H9 (cell line): ENCODE measurements at places on chromosomes 5 and 9.

DNA sequence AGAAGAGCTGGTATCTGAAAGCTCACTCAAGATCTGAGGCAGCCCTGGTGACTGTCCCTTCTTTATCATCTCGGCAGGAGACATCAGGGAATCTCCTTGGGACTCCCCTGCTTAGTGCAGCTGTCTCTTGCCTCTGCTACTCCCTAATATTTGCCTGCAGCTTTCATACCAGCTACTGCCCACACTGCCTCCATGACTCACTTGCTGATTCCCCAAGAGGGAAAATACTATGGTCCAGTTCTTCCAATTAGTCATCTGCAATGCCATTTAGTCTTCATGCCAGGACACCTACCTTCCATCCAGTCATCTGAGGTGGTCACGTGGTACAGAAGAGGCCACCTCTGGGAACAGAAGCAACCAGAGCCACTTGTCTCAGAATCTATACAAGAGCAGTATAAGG, 270.8 kb downstream of the NTRK2 start:
- DNase-seq = no peak

- no peak for DNase-seq
These were observed 700.7 kb upstream of the GRAMD2B start for GRCh38 chr5:125722550-125722949.

GRCh38 chr9:105027084-105027483, 99.1 kb upstream of the ABCA1 start:
- no peak for DNase-seq

GRCh38 chr5:57804007-57804444, 321.4 kb upstream of the ACTBL2 start:
- no peak for DNase-seq

DNA sequence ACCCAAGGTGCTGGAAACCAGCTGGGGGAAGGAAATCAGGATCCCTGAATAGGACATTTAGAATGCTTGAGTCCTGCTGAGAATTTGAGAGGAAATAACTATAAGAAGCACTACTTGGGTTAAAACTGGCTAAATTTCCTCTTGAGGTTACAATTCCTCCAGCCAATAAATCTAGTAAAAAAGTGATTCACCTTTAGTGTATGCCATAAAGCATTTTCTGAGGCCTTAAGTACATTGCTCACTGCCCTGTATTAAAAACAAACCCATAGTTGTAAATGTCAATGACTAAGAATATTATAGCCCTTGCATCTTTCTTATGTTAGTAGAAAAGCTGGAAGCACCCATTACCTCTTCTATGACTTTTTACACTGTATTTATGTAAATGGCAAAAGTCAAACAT, 634.7 kb upstream of the ARRDC3 start:
- no peak for DNase-seq

DNA sequence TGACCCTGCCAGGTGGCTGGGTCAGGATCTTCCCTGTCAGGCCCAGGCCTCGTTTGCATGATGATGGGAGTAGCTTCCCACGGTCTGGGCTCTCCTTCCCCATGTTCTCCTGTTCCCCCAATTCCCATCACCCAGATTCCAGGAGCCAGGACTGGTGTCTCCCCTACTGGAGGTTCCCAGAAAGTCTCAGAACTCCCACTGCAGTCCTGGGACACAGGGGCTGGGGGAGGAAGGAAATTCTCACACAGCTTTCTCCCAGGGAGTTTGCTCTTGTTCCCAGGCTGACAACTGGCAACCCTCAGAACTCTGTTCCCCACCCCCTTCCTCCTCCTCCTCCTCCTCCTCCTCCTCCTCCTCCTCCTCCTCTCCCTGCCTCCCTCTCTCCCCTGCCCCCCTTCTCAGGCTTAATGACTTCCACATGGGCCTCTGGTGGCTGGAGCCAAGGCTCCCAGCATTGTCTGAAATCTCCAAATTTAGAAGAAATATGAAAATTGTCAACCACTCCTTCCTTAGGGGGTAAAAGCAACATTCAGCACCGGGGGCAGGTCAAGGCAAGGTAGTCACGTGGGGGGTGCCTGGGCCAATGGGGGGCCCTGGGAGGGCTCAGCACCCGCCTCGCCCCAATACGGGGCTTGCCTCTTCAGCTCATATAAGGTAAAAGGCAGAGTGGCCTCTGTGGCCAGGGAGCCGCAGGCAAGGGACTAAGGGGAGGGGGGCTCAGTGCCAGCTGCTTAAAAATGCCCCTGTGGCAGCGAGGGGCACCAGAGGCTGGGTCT, 27.3 kb upstream of the IL17B start:
- DNase-seq = peak; percentile 59

DNA sequence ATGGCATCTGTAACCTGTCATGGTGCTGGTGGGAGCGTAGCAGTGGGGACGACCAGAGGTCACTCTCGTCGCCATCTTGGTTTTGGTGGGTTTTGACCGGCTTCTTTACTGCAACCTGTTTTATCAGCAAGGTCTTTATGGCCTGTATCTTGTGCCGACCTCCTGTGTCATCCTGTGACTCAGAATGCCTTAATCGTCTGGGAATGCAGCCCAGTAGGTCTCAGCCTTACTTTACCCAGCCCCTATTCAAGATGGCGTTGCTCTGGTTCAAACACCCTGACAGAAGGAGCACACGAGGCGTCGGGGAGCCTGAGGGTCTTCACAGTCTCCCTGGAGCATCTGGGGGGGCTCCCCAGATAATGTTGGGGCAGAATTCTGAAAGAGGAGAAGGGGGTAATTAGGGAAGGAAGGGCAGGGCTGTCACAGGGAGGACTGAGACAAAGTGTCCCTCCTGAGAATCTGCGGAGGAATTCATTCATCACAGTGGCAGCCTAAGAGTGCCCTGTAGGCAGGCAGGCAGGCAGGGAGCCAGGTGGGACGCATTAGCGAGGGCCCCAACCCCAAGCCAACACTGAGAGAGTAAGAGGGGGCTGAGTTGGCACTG, 21.3 kb upstream of the NCS1 start:
- no peak for DNase-seq

DNA sequence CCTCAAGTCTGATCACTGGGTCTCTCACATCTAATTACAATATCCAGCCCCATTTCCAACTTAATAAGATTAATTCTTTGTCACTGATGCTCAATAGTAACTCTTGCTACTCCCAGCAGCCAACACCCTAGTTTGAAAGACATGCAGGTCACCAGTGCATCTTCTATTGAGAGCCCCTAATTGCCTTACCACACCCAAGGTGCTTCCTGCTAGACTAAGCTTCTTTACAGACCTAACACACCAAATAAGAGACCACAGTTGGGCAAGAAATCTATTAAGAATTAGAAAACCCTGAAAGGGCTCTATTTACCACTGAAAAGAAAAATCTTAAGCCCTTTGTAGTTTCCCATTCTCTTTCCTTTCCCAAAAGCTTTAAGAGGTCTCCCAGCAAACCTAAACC, 26.5 kb downstream of the ELAVL2 start:
- no peak for DNase-seq

DNA sequence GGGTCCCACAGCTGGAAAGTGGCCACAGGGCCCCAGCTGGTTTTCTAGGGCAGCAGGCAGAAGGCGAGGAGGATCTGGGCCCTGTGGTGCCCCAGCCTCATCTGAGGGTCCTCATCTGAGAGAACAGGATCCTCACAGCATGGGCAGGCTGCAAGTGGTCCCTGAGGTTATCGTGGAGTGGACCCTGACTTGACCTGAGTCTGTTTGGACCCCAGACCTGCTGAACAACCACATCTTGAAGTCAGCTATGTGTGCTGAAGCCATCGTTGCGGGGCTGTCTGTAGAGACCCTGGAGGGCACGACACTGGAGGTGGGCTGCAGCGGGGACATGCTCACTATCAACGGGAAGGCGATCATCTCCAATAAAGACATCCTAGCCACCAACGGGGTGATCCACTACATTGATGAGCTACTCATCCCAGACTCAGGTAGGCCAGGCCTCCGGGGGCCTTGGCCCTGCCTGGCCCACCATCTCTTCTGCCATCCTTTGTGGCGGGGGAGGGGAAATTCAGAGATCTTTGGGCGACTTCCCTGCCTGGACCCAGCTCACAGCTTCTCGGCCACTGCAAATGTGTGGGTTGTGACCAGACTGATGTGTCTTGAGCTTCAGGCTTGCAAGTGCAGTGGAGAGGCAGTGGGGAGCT, 24.0 kb downstream of the TGFBI start:
- DNase-seq = no peak

DNA sequence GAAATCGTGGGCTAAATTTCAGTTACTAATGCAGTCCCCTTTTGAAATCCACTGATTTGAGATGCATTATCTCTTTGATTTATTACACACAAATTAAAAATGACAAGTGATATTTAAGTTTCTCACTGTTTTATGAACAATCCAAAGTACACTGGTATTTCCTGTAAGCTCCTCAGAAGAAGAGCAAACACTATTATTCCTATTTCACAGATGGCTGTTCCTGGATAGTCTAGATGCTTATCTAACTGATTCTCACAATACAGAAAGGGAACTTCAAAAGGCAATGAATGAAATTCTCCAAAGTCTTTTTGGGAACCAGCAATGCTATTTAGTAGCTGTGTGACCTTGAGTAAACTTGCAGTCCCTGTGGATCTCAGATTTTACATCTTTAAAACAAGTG, 404.7 kb upstream of the DAB2 start:
- DNase-seq = no peak

DNA sequence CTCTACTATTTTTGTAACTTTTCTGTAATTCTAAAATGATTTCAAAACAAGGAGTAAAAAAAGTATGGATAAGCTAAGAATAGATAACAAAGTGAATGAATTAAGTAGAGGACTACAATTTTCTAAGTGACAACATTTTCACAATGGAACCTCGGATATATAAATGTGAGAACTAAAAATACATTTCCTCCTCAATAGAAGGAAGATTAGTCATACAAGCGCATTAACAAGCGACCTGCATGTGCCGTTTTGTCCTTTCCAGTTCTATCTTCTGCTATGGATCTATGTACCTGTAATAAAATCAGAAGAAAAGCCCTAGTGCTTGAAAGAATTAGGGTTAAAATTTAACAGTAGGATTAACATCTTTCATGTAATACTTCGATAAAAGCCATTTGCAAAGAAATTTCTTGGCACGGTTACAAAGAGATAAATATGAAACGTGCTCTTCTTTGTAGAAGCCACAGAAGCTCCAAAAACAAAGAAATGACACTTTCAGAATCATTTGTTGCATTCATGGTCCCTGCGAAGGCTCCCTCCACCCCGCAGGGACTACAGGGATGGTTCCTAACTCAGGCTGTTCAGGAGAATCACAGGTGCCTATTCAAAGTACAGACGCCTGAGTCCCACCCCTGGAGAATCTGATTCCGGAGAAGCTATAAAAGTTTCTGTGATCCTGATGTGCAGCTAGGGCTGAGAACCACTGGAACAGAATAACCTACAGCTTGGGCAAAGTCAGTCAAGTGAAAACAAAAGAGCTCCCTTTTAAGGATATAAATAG, 216.6 kb upstream of the EFNA5 start:
- DNase-seq = no peak

- DNase-seq = no peak
These were observed 694 bp upstream of the PHPT1 start for GRCh38 chr9:136848393-136849037.

DNA sequence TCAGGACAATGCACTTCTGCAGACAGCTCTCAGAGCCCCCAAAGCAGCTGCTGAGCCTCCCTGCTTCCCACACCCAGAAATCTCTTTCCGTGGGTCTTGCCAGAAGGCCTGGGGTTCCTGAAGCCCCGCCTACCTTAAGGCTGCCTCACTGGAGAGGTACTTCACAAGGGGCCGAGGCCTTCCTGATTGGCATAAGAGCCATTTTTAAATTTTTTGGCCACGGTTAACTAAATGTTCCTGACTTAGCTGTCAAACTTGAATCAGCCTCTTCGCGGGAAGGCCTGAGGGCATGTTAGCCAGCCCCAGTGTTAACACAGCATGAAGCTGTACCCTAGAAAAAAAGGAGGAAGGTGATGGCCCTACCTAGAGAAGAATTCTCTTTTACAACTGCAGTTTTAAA, 20.7 kb upstream of the EPB41L4B start:
- DNase-seq = no peak

DNA sequence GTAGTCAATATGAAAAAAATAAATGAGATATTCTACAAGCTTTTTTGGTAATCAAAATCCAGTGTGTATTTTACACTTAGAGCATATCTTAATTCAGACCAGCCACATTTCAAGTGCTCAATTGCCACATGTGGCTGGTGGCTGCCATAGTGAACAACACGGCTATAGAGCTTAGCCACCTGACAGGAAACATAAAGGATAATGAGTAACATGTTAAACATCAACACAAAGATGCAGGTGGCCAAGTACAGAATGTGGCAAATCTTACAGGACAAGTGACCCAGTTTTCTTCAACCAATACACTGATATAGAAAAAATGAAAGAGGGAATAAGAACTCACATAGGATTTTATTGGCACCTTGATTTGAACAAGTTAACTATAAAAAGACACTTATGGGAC, 61.4 kb downstream of the KIF24 start:
- DNase-seq = no peak

GRCh38 chr9:1980387-1980786, 34.8 kb upstream of the SMARCA2 start:
- DNase-seq = no peak

DNA sequence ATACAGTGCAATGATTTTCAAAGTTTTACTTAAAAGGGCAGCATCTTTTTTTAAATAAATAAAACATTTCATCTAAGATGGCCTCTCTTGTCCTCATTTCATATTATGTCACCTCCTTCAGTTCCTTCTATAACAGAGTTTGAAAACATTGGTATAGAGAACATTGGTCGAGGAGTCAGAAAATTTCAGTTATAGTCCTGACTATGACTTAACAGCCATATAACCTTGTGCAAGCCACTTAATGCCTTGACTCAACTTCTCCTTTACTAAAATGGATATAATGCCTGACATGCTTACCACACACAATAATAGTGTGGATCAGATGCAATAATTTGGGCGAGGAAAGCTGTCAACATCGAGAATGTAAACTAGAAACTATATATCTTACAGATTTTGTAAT, 22.6 kb downstream of the SSBP2 start:
- no peak for DNase-seq

DNA sequence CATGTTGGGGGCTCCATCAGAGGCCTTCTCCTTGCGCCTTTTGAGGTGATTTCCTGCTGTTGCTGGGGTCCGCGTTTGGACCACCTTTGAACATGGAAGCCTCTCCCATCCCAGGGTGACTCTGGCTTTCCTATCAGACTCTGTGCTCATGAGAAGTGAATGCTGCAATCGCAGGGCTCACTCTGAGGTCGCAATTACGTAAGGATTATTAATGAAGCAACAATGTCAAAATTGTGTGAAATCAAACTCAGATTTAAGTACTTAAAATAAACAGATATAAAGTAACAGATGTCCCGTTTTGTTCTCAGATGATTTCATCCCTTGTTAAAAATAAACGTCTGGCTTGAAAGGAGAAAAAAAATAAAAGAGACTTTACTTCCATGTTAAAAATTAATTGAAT, 634.2 kb downstream of the BNC2 start:
- DNase-seq = no peak

GRCh38 chr5:9716838-9717281, 86.7 kb upstream of the TAS2R1 start:
- no peak for DNase-seq

- no peak for DNase-seq
These were observed 18.6 kb upstream of the MED10 start for GRCh38 chr5:6396836-6397535.

DNA sequence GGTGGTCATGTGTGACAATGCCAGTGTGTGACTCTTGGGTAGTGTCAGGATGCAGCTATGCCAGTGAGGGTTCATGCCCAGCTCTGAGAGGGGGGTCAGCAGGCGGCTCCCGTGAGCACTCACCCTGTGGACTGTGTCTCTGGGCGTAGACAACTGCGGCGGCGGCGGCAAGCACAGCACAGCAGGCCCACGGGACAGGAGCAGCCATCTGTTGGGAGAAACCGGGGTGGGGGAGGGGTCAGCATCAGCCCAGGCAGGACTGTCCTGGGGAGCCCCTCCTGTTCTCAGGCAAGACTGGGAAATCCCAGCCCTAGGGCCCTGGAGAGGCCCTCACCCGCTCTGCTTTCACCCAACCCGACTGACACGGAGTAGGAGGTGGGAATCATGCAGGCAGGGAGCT, 20.8 kb downstream of the CNTFR start:
- DNase-seq = no peak
